ENCODE measurements at places on chromosomes 7 and 10.

DNA sequence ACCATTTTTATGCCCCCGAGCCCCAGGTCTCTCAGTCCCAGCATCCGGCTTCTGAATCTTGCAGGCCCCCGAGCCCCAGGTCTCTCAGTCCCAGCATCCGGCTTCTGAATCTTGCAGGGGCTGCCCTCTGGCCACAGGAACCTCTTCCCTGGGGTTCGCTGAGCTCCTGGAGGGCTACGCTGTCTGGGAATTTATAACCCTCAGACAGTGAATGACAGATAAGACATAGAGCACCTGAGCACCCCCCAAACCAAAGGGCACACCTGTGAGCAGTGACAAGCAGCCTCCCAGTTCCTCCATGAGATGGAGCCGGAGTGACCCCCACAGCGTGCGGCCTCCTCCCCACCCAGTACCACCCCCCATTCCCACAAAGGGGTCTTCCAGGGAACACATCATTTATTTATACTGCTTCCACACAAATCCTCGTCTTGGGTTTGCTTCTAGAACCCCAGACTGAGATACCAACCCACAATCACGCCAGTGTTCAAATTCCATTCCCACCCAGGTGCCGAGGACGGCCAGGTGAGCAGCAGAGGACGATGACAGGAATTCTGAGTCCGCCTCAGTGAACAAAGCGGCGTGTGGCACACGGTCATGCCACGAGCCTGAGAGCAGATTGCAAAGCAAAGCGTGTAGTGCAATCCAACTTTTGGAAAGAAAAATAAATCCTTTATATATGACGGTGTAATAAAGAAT, 57.7 kb upstream of the FAM20C start:
- no peak for DNase-seq

- no peak for DNase-seq
Observed at GRCh38 chr7:128770233-128770632, 5.4 kb downstream of the OPN1SW start.

DNA sequence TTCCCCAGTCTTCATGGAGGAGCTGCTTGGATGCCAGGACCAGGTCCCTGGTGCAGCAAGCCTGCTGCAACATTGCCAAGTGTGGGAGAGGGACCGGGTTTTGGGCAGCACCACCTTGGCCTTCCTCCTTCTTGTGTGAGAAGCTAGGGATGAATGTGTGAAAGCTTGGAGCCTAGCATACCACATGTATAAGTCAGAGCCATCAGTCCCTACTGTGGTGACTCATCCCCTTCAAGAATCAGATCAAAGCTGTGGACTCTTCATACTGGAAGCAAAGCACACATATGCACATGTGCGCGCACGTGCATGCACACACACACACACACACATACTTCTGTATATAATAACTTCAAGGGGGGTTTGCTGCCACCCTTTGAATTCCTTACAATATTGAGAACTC, 527.8 kb downstream of the LRMDA start:
- DNase-seq = peak; percentile 24

GRCh38 chr7:120981888-120982615, 6.5 kb upstream of the CPED1 start:
- no peak for DNase-seq

DNA sequence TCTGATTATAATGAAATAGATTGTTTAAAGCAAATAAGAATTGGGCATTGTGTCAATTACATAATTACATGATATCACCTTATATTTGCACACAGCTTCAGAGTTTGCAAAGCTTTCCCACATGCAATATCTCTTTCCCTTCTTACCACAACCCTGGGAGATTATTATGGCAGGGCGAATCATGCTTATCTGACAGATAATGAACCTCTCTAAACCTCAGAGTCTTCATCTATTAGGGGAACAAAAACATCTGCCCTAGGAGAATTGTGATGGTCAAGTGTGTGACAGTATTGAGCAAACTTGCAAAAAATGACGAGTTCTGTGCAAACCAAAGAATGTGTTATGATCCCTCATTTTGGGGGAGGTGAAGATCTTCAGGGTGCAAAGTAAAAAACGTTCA, 90.0 kb downstream of the MYOF start:
- no peak for DNase-seq

GRCh38 chr10:67036808-67037207, 111.0 kb downstream of the LRRTM3 start:
- no peak for DNase-seq

DNA sequence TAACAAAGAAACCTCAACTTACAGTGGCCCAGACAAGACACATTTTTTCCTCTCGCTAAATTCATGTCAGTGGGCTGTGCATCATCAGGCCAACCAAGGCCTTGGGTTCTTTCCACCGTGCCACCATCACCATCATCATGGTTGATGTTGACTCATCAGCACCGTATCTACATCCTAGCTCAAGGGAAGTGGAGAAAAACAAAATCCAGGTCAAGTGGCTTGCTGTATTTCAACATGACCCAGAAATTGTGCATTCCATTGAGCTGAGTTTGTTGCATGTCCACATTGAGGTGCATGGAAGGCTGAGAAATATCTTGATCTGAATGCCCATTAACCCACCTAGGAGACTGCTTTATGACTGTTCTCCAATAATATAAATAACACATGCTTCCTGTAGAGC, 312.4 kb upstream of the CDC14C start:
- no peak for DNase-seq

DNA sequence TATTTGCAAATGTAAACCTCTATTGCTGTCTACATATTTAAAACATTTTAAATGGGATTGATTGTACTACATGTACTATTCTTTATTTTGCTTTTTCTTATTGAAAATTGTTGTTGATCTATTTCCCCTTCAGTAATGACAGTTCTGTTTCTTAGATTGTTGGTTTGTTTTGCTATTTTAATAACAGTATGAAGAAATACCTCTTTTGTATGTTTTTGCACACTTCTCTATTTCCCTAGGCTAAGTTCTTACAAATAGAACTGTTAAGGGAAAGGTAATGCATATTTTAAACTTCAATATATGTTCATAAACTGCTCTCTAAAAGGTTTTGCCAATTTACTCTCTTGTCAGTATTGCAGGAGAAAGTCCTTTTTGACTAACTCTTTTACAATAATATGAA, 195.0 kb upstream of the PRPS1L1 start:
- no peak for DNase-seq

DNA sequence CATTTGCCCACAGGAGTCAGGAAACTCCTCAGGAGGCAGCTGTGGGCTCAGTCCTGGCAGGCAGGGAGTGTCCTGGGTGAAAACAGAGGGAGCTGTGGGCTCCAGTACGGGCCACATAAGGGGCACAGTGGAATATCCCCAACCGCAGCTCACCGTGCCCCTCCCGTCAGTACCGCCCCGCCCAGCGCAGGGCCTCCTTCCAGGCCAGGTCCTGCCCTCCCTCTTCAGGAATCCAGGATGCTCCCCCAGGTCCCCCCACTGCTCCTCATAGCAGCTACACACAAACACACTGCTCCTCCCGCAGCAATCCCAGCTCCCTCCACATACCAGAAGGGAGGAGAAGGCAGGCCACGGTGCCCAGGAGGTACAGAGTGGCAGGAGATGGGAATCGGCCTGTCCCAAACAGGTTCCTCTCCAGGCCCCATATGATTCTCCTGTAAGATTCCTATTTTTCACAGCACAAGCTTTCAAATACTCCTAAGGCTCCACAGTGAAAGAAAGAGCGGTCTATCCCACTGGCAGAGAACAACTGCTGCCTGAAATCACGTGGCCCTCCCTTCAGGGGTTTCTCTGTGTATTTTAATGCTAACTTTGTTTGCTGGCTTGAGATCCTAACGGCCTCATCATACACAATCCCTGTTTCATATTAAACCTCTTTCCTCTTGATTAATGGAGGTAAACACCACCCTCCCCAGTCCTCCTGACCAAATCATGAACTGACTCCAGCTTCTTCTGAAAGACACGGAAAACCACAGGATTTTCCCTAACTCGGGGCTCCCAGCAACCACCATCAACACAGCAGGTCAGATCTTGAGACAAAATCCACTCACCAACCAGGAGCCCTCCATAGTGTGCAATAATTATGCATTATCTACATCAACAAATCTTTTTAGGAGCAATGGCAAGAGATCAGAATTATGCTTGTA, 178.7 kb downstream of the TNS3 start:
- no peak for DNase-seq

GRCh38 chr7:83005410-83005809, 157.3 kb downstream of the PCLO start:
- no peak for DNase-seq

DNA sequence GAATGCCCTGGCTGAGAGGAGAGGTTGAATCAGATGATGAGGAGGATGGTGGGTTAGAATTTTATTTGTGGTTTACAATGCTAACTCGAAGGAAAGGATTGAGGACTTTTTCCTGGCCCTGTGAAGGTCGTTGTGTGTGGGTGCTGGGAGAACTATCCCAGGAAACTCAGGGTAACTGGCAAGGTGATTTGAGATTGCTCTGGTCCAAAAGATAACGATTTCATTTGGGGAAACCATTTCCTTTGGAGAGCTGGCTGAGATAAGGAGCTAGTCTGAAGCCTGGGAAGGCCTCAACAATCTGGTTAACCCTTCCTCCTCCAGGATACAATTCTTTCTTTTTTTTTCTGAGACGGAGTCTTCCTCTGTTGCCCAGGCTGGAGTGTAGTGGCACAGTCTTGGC, 33.0 kb downstream of the HK1 start:
- no peak for DNase-seq

- no peak for DNase-seq
Observed at GRCh38 chr10:89699581-89700064, 1.8 kb upstream of the KIF20B start.

DNA sequence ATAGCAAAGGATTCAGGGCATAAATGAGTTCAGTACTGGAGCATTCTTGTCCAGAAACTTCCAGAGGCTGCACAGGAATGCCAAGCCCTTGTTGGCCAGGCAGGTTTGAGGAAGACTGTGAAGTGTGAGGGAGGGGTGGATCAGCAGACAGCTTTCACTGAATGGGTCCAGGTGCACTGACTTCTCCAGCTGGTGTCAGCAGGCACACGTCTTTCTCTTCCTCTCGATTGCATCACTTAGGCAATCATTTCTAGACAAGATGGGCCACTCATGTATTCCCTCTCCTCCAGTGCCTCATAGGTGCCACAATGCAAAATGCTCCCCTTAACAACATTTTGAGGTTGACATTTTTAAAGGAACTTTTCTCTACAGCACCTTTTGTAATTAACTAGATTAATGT, 15.6 kb upstream of the PLEKHS1 start:
- no peak for DNase-seq

DNA sequence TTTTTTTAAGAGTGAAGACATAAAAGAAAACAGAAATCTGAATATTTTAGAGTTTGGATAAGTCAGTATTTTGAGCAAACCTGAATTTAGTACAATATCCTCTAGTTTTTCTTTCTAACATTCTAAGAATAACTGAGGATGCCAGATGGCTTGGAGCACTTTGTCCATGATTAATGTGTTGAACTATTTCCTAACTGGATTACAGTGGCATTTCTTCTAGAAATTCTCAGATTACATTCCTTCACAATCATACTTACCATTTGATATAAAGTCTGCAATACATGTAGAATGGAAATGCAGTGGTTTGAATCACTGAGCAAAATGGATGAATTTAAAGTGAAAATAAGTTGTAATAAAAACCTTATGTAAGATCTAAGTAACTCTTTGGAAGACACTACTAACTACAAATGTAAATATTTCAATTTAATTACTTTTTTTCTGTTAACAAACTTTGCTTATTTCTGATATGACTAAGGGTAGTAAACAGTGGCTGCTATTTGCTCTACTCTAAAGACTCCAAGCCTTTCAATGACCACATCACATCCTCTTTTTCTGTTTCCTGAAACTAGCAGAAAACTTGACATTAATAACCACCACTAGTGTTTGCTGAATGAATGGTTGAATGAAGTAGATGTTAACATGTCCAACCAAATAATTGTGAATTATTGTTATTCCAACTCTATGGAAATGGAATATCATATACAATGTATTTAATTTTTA, 102.8 kb downstream of the PRKG1 start:
- peak; percentile 63 for DNase-seq

DNA sequence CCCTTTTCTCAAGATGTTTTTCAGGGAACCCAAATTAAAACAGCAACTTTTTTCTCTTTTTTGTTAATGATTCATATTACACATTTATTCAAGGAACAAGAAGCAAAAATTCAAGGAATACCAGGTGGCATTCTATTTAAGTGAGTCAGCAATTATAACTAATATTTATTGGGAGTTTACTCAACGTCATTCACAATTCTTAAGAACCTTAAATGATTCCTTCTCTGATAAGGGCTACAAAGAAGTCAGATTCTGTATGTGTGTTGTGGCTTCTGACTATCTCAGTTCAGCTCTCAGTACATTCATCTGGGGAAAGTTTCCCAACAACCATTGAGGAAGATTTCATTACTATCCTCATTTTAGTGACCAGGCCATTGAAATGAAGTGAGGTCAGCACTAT, 470.7 kb upstream of the AKR1E2 start:
- no peak for DNase-seq

GRCh38 chr10:102421507-102421756, 796 bp downstream of the FBXL15 start:
- no peak for DNase-seq

- no peak for DNase-seq
Observed at GRCh38 chr7:95056107-95056739, 148.8 kb downstream of the PPP1R9A start.

GRCh38 chr7:137203351-137203750, 140.2 kb downstream of the PTN start:
- DNase-seq = no peak

DNA sequence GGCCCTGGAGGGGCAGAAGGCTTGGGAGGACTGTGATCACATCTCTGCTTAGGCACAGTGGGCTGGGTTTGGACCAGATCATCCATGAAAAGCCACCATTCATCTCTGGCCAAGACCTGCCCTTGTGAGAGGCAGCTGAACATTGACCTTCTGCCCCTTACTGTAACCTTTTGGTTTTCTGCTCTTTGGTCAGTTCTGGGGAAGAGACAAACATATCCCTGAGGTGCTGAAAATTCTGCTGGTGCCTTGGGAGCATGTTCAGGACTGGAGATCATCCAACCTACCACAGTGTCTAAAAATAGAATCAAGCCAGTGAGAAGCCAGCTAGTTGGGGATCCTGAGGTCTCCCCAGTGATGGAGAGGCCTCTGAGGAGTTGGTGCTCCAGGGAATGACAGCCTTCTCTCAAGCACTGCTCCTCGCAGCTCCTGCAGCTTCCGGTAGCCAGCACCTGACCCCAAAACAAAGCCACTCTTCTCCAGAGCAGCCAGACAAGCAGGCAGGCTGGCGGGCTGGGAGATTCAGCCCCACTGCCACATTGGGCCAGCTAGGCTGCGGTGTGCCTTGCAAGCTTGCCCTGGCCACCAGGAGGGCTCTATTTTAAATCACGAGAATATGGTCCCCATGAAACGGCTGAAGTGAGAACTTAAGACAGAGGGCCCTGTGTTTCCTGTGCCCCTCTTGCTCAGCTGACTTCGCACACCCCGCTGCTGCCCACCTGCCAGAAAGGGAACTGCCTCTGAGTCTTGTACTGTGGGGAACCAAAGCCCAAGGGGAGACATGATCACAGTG, 37.8 kb upstream of the UBE2H start:
- no peak for DNase-seq

GRCh38 chr10:33288127-33288526, 46.3 kb downstream of the NRP1 start:
- no peak for DNase-seq

- DNase-seq = no peak
Observed at GRCh38 chr10:96651998-96652431, 65.2 kb upstream of the TM9SF3 start.
